ENCODE measurements at places on chromosomes 13 and 19.
A peak's percentile ranks its signal among the peaks of the same experiment; 100 is the strongest.

GRCh38 chr13:104387510-104387909 is 1321.3 kb upstream of the SLC10A2 start:
- DNase-seq: no peak

DNA sequence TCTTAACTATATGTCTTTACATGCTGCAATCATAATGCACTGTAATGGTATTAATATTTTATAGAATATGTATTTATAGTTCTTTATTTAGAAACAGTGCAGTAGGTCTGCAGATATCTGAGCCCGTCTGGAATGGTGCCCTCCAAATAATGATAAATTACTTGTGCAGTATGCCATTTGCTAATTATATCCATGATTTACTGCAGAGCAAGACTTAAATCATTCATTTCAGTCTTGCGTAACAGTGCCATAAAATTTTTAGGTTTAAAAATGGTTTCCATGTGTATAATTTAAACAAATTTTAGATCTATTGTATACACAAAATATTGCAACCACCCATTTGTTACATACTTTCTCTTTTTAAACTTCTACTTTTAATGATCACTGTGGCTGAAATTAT is 175.1 kb downstream of the ZNF536 start:
- no peak for DNase-seq

DNA sequence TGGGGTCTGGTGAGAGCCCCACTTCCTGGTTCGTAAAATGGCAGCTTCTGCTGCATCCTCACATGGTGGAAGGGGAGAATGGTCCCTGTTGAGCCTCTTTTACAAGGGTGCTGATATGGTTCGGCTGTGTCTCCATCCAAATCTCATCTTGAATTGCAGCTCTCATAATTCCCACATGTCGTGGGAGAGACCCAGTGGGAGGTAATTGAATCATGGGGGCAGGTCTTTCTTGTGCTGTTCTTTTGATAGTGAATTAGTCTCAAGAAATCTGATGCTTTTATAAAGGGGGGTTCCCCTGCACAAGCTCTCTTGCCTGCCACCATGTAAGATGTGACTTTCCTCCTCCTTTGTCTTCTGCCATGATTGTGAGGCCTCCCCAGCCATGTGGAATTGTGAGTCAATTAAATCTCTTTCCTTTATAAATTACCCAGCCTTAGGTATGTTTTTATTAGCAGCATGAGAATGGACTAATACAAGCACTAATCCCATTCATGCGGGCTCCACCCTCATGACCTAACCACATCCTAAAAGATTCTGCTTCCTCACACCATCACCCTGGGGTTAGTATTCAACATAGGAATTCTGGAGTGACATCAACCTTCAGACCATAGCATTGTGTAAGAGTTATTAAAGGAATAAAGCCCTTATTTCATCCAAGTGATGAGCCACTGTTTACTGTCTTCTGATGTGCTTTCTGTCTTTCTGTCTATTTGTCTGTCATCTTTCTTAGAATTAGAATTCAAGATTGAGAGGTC is 159.0 kb upstream of the IRS2 start:
- DNase-seq: no peak

GRCh38 chr13:103326326-103326725 is 260.1 kb upstream of the SLC10A2 start:
- no peak for DNase-seq

GRCh38 chr19:39850892-39851291 is 4.7 kb upstream of the FBL start:
- no peak for DNase-seq

DNA sequence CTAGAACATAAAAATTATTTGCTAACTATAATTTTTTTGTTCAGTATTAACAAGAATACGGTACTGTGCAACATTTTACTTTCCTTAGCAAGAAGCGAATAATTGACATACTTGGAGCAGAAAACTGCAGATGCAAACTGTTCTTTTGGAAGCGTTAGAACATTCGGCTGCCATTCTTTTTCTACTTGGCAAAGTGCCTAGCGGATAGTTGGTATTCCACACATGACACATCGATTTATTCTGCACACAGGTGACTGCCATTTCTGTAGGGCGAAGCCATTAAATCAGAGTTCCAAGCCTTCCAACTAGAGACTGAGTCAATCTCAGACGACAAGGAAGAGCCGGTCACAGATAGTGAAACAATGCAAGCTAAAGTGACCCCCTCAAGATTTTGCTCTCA is 117.4 kb downstream of the TRPC4 start:
- no peak for DNase-seq

GRCh38 chr13:48775804-48776203 is 122.1 kb downstream of the CYSLTR2 start:
- no peak for DNase-seq

DNA sequence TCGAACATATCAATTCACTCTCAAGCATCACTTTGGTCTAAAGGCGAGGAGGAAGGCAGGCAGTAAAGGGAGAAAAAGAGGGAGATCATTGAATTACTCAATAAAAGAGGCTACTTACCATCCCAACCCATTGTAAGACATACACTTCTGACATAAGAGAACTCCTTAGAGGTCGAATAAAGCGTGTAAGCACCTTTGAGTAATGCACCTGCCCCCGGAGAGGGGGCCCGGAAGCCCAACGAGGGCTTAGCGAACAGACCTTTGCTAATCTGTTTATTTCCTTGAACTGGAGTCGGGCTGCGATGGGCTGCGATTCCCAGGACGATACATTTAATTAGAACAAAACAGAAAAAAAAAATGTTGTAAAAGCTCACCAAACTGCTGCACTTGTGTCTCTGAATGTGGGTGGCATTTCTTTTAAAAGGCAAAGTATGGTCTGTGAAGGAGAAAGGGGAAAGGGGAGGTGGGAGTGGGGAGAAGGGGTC is 3.0 kb downstream of the ZC3H4 start:
- peak; percentile 67 for DNase-seq

DNA sequence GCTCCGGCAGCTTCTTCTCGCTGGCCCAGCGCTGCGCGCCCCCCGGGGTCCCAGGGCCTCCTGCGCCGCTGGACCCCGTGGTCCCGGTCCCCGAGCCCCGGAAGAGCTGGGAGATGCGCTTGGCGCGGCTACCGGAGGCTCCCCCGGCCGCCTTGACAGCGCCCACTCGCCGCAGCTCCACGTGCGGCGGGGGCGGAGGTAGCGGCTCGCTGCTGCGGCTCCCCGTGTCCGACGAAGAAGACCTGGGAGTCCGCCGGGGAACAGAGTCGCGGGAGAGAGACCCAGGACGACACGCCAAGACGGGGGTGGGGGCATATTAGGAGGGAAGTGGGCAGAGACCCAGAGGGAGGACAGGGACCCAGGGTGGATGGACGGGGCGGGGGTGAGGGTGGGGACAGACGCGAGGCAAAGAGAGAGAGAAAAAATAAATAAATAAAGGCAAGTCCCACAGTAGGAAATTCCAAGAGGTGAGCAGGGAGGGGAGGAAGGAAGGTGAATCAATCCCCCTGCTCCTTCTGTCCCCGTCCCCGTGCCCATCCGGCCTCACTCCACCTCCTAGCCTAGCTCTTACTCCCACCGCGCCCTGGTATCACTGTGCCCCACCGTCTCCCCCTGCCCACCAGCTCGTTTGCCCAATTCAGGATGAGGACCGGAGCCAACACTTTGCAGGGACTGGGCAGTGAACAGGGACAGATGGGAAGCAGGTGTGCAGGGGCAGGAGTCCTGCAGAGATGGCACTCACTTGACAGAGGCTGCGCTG is 826 bp downstream of the RASIP1 start:
- no peak for DNase-seq

DNA sequence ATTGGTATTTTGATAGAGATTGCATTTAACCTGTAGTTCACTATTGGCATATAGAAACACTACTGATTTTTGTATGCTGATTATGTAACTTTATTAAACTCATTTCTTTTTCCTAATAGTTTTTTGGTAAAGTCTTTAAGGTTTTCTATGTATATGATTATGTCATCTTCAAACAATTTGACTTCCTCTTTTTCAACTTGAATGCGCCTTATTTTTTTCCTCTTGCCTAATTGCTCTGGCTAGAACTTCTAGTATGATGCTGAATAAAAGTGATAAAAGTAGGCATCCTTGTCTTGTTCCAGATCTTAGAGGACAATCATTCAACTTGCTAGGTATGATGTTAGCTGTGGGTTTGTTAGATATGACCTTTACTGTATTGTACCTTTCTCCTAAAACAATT is 1034.9 kb downstream of the PCDH9 start:
- no peak for DNase-seq

- no peak for DNase-seq
Measured at GRCh38 chr19:41076286-41076685, 12.0 kb upstream of the CYP2A13 start.

- DNase-seq: no peak
Measured at GRCh38 chr19:46913852-46914430, 53.1 kb downstream of the ARHGAP35 start.

- no peak for DNase-seq
Measured at GRCh38 chr19:2048104-2048958, 2.7 kb downstream of the MKNK2 start.

DNA sequence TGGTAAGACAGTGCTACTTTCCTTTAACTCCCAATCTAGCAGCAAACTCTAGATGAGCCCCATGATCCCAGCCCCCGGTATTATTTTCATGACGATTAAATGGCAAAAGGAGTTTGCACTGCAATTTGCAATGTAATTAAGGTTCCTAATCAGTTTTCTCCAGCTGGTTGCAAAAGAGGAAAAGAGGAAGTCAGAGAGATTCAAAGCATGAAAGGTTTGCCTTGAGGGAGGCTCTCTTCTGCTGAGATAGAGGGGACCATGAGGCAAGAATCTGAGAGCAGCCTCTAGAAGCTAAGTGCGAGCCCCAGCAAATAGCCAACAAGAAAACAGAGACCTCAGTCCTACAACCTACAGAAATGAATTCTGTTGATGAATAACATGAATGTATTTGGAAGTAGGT is 527.1 kb downstream of the UQCRFS1 start:
- DNase-seq: no peak

DNA sequence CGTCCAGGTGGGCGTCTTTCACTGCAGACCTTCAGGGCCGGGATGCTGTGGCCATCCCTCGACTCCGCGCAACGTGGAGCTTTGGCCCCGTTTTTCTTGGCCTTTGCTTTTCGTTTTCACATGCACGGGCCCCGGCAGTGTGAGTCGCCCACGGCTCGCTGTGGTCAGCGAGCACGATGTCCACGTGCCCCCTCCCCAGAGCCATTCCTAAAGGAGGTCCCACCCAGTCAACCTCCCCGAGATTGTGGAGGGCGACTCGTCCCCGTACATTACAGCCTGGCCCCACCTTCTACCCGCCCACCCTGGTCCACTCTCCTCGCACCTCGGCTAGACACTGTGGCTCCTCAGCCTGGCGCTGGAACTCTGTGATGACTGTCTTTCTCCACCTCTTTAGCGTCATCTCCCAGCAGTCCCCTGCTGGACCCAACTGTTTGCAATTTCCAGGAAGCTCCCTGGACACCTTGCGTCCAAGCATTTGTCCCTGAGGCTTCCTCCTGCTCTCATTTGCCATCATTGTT is 405 bp downstream of the ZNF446 start:
- DNase-seq: no peak

DNA sequence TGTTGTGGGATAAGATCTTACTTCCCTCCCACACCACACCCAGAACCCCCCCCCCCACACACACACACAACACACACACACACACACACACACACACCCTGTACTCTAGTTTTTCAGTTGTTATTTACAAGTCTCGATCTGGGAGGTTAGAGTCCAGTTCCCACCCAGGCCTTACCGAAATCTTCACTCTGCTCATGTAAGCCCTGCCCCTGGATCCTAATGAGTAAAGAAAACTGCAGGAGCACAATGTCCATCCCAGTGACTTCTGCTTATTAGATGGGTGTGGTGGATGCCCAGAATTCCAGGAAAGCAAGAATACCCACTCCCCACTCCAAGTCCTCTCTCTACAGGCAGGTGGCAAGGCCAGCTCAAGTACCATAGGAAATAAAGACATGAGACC is 23.0 kb downstream of the STARD13 start:
- no peak for DNase-seq

DNA sequence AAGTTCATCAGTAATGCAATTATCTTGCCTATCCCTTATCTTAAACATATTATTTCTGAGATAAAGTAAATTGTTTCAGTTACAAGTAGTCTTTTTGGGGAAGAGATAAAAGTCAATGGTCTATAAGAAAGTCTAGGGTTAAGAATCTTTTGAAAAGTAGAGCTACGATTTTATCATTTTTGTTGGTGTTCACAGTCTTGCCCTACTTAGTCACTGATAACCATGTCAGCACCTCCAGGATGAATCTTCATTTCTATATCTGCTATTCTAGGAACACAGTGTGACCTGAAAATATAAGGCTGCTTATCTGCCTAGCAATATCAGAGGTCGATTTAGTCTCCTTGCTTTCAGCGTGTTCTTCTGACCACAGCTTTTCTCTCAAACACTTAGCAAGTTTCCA is 1676.5 kb upstream of the PRR20A start:
- no peak for DNase-seq

DNA sequence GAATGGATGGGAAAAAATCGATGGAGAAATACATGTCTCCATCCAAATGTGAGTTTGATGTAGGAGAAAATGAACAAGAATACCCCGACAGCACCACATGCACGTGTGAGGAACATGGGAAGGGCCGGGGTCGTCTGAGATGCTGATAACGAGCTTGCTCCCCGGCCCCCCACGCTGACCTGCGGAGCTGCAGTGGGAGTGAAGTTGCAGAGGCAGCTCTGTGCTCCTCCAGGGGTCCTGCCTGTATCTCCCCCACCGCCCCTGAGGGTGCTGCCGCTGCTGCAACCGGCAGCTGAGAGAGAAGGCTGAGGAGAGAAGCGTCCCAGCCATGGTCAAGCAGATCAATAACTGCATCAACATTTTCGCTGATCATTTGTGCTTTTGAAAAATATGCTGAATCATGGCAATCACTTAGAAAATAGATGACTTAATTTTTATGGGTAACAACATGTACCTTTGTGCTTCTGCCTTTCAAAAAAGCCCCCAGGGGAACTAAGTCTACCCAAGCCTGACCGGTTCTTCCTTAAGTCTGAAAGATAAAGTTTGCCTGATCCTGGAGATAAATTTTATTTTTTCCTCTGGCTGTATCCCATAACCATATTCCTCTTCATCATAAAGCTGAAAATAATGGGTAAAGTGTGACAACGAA is 18.2 kb upstream of the NAXD start:
- no peak for DNase-seq

DNA sequence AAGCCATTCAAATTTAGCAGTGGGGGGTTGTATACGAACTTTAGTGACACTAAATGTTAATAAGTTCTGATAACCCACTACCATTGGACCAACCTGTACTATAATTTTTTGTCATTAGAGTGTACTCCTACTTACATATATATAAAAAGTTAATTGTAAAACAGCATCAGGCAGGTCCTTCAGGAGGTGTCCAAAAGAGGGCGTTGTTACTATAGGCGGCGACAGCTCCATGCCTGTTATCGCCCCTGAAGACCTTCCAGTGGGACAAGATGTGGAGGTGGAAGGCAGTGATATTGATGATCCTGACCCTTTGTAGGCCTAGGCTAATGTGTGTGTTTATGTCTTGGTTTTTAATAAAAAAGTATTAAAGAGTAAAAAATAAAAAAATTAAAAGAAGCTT is 27.5 kb downstream of the SPRYD7 start:
- no peak for DNase-seq

GRCh38 chr19:54035215-54036178 is 28.2 kb downstream of the VSTM1 start:
- no peak for DNase-seq
